Coronary artery (tissue), 2 donors: ENCODE measurements at places on chromosomes 7 and 10.

DNA sequence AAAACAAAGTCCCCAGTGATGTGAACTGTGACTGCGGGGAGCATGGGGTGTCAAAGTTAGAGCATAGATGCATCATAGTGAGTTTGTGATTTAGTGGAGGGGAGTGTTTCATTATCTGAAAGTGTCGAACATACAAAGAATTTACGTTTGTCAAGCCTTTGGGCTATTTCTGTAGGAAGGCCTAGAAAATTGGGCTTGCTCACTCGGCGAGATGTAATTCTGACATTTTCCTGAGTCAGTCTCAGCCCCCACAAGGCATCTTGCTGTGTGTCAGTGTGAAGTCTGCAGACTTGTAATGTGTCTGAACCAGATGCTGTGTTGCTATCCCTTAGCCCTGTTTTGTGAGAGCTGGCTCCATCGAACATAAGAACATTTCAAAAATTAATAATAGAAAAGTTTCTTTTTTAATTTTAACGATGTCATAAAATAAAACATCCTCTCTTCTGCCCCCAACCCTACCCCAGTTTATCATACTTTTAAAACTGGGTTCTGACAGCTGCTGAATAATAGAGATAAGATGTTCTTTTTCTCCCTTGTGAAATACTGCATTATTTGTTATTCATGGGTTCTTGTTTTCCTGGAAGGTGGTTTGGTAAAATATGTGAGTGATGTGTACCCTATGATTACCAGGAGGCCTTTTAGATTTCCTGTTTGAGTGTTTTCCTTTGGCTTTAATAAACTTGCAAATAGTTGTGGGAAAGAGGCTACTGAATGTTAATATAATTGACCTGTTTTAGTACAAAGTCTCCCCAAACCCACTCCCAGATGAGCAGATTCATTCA is 207.4 kb downstream of the GPR158 start:
- DNase-seq = no peak

DNA sequence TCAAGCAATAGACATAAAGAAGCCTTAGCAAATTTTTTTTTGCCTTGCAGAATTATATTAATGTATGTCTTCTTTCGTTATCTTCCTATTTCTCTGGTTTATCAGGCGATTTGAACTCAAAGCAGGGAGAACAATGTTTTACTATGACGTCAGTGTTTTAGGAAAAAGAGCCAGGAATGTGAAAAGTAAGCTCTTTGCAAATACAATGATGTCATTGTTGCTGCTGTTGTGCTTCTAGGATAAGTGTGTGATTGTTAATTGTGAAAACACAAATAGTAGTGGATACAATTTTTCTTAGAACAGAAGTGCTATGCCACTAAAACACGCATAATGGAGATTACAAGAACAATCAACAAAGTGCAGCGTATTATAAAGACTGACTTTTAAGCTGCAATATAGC is 9.5 kb upstream of the AUTS2 start:
- DNase-seq = no peak

DNA sequence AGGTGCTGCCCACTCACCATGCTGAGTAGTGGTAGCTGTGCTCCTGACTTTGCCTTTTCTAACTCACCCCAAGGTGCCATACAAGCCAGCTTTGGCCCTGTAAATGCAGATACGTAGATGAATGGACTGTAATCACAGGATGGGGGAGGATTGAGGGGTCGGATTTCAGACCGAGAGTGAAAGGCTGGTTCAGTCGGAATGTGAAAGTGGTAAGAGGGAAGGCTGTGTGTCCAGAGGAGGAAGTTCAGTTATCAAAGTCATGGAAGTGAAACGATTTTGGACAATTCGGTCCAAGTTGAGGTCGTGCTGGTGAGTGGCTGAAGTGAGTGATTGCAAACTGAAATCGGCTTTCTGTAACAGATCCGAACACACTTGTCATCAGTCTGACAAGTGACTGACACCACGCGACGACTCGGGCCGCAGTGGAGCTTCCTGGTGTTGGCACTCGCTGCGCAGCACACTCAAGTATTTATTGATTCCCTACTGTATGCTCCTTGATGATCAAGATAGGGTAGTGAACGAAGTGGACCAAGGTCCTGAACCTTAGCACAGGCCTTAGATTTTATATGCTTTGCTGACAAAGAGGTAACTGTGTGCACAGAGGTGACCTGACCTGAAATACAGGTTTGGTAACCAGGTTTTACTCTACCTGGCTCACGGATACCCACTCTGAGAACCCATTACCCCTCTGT is 10.5 kb downstream of the ZNF282 start:
- no peak for DNase-seq

DNA sequence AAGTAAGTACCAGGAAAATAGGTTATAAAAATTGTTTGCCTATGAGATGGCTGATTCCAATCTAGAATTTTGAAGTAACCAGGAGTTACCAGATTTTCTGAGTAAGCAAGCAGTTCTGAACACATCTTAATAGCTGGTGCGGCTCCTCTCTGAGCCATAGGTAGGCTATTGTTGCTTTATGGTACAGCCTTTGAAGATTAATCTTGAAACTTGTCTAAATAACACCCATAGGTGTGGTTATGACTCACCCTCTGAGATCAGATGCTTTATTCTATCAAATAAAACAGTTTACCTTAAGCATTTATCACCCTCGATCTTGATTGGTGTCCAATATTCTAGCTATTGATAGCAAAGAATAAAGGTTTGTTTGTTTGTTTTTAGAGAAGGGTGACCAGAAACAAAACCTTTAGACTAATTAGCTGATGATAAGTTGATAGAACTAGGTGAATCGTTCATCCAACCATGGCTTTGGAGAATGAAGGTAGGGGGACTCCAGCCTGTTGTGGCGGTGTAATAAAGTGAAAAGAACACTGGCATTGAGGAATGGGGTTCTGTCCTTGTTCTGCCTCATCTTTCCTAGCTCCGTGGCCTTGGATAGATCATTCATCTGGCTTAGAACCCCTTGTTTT is 72.2 kb downstream of the VTI1A start:
- no peak for DNase-seq

DNA sequence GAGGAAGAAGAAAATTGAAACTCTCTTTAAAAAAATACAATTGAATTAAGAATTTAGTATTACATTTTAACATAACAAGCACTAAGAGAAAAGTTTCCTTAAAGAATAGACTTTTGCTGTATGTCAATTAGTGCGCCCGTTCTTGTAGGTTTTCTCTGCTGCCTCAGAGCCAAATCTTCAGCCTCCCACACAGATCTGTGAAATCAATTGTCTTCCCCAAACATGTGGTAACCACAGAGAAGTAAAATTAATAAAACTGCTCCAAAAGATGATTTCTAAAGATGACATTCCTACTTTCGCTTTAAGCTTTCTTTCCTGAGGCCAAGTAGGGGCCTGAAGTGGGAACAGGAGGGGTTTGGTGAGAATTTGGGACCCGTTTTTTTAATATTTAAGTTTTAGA is 113.2 kb upstream of the ADO start:
- no peak for DNase-seq

GRCh38 chr7:1234881-1235500 is 2.3 kb downstream of the UNCX start:
- no peak for DNase-seq

GRCh38 chr7:116258734-116259133 is 48.4 kb downstream of the TES start:
- no peak for DNase-seq

DNA sequence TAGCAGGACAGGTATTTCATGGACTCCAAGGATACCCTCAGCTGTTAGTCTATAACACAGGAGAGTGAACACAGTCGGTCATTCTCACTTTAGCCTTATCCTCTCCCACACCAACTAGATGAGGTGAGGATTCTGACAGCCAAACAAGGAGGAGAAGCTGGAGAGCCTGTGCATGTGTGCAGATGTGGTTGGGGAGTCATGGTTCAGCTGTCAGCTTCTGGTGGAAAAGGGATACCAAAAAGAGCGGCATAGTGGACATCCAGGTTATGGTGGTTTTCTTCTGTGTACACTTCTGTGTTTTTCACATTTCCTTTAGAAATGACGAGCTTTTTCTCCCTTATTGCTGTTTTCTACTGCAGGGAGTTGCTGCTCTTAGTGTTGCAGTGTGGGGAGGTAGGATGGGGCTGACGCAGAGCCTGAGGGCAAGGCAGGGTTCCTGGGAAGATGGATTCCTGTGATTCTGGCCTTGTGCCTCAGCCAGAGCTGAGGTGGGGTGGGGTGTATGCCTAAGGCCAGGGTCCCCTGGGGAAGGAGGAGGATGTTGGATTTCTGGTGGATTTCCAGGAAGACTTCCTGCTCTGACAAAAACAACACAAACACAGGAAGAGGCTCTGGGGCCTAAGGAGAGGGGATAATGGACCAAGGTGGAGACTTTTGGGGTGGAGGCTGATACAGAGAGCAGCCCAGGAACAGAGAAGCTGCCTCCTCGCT is 26.6 kb downstream of the PLAU start:
- no peak for DNase-seq

DNA sequence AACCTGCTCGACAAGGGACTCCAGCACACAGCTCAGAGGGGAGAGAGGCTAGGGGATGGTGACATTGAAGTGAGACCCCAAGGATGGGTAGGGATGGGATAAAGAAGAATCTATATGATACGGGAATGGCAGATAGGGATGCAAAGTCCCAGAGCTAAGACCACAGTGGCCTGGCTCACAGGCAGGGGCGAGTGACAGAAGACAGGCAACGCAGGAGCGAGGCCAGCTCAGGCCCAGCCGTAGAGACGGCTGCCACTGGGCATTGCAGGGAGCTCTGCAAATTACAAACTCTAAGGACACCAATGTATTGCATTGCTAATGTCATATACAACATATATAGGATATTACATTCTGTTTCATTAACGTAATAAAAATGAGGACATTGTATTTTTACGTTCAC is 131.4 kb downstream of the TCERG1L start:
- peak; percentile 7 for DNase-seq

DNA sequence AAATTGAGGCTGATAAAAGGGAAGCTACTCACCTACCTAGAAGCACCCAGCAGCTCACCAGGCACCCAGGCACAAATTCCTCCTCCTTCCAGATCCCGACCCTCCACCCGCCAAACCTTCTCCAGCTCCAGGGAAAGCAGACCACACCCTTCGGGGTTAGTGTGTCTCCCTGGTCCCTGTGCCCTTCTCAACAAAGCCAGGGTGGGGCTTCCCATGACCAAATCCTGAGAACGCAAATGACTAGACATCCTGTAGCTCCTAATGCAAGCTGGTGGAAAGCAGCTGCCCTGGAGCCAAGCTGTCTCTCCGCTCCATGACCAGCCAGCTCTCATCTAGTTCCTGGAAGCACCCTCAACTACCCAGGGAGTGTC is 4.4 kb downstream of the TBX20 start:
- no peak for DNase-seq

DNA sequence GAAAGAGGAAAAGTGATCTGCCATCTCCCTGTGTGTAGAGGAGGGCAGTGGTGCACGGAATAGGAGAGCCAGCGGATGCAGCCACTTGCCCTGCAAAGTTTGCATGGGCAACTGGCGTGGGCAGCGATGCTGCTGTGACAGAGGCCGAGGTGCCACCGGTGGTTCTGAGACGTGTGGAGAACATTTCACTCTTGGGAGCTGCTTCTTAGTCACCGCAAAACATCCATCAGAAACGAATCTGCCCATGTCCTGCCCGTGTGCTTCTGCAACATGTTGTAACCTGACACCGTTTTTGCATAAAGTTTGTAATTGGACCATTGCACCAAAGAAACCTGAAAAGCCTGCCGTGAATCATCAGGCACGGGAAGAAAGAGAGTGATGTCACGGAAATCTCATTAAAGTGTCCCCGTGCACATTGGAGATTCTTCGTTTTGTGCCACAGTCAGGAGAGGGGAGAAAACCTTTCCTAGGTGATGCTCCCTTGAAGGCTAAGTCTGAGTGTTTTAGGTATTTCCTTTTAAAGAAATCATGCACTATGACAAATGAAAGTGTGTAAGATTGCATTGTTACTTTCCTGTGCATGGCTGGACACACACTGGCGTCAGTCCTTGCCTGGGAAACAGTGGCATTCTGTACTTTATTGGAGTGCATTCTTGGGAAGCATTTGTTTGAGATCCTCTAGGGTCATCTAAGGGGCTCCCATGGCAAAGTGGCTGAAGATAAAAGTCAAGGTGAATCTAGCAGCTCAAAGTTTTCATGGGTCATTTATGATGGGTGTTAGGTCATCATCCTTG is 302.6 kb downstream of the KLF6 start:
- DNase-seq = peak; percentile 80
